Ovary (tissue), 10 donors: ENCODE measurements at places on chromosomes 3 and 15. TPM values are rescaled to one million over a fixed set of nuclear protein-coding genes. Genes with fewer than 3 reads are reported as not detected.

- no peak for DNase-seq
Measured at GRCh38 chr3:133301194-133301593, 98.7 kb upstream of the BFSP2 start.

GRCh38 chr15:96657096-96657495 is 326.6 kb downstream of the NR2F2 start:
- no peak for DNase-seq

DNA sequence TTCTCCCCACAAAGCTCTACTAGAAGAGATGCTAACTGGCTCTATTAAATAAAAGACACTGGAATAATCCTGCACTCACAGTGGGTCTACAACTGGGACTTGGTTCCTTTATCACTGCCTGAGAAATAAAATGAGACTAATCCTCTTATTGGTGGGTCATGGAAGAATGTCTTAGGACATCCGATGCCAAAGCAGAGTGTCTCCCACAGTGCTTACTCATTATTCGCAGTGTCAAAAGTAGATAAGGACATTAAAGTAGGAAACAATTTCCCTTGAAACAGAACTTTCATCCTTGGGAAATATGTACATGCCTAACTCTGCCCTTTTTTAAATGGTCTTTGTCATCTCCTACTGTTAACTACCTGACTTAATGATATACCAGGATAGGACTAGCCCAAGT is 71.5 kb downstream of the GSK3B start:
- DNase-seq = no peak

- peak; percentile 53 for DNase-seq
Measured at GRCh38 chr3:56468184-56469106, at the start of gene ERC2. TSS of gene ERC2 (minus strand) at chr3:56468467.

GRCh38 chr15:67832031-67832551 is 6.8 kb downstream of the SKOR1 start:
- no peak for DNase-seq

- no peak for DNase-seq
Measured at GRCh38 chr3:176961916-176962315, 235.4 kb downstream of the TBL1XR1 start.

DNA sequence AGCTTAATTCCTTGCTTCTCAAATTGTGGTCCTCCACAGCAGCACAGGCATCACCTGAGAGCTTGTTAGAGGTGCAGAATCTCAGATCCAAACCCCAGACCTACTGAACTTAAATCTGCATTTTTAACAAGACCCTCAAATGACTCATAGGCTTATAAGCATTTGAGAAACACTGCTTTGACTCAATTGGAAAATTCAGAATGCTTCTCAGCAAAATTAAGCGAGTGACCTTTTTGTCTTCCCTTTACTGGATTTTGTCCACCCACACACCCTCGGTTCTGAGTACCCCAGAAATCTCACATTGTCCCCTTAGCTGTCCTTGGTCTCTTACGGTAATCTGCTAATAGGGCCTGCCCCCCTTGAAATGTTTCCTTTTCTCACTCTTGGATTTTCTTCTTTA is 17.9 kb downstream of the CD80 start:
- DNase-seq = no peak

- no peak for DNase-seq
Measured at GRCh38 chr3:45269952-45270351, 43.9 kb upstream of the TMEM158 start.

The WNT5A gene
- 12.9 TPM for polyA plus RNA-seq

The ABHD2 gene
- 100 TPM for polyA plus RNA-seq

The BFSP2 gene
- polyA plus RNA-seq = not detected

The GPR149 gene
- polyA plus RNA-seq = not detected

The ITIH4 gene
- polyA plus RNA-seq = 2.8 TPM

The CCDC32 gene
- 26.9 TPM for polyA plus RNA-seq

The MAP1A gene
- 26.0 TPM for polyA plus RNA-seq
